ENCODE measurements at places on chromosomes 3 and 15. TPM values are rescaled to one million over a fixed set of nuclear protein-coding genes. Genes with fewer than 3 reads are reported as not detected.

DNA sequence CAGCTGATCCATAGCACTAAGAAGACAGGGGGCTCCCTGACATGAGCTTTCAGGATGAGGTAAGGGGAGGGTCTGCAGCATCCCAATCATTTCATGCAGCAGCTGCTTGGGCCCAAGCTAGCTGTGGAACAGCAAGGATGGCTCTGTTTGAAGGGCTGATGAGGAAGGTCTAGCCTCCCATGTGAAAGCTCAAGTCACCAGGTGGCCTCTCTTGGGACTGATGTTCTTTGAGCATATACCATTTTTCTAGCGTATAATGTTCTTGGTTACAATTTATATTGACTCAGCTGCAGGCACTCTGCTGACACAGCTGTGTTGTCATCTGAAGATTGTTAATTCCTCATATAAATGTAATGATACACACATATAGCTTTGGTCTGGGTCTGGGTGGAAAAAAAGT lies 87.0 kb downstream of the CD200R1L start:
- no peak for DNase-seq

- DNase-seq = no peak
These were observed 6.2 kb downstream of the MELTF start for GRCh38 chr3:197023241-197023997.

- no peak for DNase-seq
These were observed 113.3 kb upstream of the PHLDB2 start for GRCh38 chr3:111745786-111746185.

- no peak for DNase-seq
These were observed 6.6 kb downstream of the OSBPL10 start for GRCh38 chr3:31974471-31974870.

- DNase-seq = no peak
These were observed 74.7 kb downstream of the GLDN start for GRCh38 chr15:51416129-51416528.

CYP19A1 gene
- not detected for total RNA-seq

CAND2 gene
- total RNA-seq = 1.5 TPM
